Stimulated activated CD8-positive, alpha-beta memory T cell treated with anti-CD3 and anti-CD28 coated beads, Interleukin-12 subunit alpha, Interleukin-12 subunit beta, amount 100 ng/mL, for 1 hour (primary cell): ENCODE measurements at places on chromosomes 6 and 20.

DNA sequence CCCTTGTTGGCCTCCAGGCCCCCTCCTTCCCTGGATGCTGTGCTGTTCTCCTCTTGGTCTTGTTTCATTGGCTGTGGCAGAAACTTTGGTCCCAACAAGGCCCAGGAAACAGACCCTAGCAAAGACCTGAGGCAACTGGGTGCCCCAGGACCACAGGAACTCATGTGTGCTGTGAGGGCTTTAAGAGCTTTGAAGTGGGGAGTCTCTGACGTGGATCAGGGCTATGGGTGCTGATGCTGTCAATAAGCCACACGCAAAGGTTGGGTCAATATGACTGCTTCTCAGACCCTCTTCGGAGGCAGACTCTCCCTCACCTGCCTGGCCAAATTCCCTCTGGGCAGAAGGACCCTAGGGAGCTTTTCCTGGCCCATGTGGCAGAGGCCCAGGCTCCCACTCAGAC lies 91.5 kb upstream of the MLN start:
- no peak for DNase-seq

DNA sequence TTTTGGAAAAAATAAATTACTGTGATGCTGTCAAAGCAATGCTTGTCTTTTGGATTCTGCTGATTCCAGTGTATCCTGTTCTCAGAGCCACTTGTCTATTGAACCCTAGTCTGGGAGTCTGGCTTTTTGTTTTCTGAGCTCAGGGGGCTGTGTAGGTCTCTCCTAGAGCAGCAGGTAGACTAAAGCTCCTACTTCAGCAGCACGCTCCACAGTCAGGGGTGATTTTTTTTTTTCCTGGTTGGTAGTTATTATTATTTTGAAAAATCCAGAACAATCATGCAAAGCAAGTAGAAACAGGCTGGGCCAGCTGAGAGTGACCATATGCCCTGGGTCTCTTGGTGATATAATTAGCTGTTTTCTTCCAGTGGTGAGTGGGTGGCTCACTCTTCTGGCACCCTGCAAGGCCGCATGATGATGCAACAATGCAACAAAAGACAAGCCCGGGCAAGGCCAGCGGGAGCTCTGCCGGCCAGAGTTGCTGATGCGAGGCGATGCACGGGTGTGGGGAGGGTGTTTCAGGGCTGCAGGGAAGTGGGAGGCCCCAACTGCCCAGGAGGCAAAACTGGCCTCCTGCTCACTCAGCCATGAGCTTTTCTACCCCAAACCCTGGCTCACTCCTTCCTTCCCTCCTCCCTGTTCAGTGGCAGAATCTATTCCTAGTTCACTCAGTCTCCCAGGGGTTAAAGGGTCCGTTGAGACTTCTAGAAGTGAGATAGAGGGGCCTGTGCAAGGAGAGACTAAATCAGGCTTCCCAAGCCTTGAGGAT lies 11.5 kb upstream of the CDKN1A start:
- no peak for DNase-seq

GRCh38 chr6:501891-502601 lies 110.5 kb downstream of the IRF4 start:
- no peak for DNase-seq

- DNase-seq, result no peak
These were observed 36.8 kb upstream of the DDR1 start for GRCh38 chr6:30847421-30847970.

DNA sequence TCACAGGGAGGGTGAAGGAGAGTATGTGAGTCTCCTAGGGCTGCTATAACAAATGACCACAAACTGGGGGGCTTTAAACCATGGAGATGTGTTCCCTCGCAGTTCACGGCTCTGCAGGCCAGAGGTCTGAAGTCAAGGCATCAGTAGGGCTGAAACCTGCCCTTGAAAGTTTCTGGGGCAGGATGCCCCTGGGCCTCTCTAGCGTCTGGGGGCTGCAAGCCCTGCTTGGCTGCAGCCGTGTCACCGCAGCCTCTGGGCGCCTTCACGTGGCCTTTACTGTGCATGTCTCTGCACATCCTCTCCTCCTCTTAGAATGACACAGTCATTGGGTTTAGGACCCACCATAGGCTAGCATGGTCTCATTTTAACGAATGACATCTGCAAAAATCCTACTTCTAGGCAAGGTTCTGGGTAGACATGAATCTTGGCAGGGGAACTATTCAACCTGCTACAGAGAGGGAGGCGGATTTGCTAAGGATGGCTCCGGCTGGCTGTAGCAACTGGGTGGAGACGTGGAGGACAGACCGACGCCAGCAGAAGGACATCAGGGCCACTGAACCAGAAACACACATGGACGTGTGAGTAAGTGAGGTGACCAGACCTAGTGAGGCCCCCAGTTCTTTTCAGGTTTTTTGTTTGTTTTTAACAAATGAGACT lies 58.6 kb downstream of the PHACTR3 start:
- no peak for DNase-seq

DNA sequence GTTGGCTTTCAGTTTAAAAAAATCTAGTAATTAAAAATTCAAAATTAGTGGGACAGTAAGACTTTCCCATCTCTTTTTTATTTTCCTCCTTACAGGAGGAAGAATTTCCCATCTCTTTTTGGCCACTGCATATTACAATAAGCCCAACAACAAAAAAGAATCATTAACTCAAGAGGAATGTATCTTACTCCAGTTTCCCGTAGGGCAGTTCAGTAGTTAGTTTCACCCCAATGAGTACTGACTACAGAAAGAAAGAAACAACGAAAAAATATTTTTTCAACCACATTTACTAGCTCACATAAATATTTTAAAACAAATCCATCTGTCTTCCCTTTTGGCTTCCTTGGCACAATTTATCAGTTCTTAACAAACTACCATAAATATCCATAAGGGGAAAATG lies 14.9 kb upstream of the BLOC1S5 start:
- DNase-seq, result no peak

- no peak for DNase-seq
These were observed 14.0 kb upstream of the GMPR start for GRCh38 chr6:16224409-16224808.

DNA sequence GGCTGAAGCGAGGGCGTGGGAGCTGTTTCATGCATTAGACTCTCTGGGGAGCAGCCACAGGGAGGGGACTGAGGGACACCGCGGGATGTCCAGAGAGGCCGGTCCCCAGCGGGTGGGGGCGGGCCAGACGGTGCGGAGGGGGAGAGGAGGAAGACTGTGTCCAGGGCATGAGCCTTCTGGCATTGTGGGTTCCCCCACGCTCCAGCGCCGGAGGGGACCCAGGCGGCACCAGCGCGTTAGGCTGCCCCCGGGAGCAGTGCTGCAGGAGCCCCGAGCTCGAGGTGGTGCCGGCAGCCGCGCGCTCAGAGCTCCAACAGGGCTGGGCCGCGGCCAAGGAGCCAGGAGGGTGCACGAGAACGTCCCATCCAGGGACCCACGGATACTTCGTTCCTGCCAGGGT lies 14.4 kb downstream of the SLC22A3 start:
- no peak for DNase-seq

DNA sequence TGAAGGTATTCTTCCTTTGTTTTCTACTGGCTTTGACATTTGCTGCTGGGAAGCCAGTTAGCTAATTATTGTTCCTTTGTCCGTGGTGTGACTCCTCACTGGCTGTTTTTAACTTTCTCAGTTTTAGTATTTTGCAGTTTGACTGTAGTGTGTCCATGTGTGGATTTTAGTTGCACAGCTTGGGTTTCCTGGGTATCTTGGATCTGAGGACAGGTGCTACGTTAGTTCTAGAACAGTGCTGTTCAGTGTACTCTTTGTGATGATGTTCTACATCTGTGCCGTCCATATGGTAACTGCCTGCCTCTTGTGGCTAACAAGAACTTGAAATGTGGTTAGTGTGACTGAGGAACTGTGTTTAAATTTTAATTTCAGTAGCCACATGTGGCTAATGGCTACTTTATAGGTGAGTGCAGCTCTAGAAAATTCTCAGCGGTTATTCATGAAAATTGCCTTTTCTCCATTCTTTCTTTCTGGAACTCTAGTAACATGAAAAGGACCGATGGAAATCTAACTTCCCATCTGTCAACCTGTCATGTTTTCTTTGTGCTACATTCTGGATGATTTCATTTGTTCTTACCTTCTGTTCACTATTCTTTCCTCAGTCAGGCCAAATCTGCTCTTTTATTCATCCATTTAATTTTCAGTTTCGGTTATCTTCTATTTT lies 7.4 kb downstream of the SNX9 start:
- no peak for DNase-seq

DNA sequence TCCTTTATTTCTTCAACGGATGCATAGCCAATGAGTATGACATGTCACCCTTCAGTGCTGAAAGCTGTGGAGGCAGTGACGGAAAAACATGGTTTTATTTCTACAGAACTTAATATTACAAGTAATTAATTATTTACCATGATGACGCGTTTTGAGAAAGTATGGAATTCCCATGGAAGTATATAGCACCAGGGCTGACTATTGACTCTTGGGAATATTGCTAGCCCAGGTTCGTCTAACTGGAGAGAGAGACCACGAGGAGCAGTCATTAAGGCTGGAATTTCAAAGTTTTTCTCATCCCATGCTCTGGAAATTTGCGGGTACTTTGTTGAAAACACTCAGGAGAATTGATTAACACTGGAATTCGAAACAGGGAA lies 155.2 kb upstream of the PRSS16 start:
- DNase-seq, result no peak

DNA sequence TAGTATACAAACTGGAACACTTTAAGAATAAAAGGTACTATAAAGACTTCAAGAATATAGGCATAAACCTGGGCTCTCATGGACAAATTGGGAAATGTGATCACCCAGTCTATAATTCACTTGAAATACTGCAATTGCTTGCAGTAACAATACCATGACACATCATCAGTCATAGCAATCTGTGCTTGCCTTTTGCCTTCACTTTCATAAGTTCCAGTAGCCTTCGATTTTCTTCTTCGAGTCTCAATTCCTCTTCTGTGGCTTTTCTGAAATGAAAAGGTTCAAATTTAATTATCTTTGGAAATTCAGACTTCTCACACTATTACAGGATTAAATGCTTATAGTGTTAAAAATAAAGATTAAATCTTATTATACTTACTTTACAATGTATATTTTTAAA lies 96.3 kb upstream of the ZBTB24 start:
- DNase-seq, result no peak

- no peak for DNase-seq
These were observed 1289.3 kb upstream of the CITED2 start for GRCh38 chr6:140663772-140664171.

- no peak for DNase-seq
These were observed 89.4 kb upstream of the ATXN1 start for GRCh38 chr6:16850681-16851026.

- no peak for DNase-seq
These were observed 1304.8 kb downstream of the HACE1 start for GRCh38 chr6:103554911-103555310.

- DNase-seq, result no peak
These were observed 41.2 kb upstream of the CDH4 start for GRCh38 chr20:61210862-61211261.

DNA sequence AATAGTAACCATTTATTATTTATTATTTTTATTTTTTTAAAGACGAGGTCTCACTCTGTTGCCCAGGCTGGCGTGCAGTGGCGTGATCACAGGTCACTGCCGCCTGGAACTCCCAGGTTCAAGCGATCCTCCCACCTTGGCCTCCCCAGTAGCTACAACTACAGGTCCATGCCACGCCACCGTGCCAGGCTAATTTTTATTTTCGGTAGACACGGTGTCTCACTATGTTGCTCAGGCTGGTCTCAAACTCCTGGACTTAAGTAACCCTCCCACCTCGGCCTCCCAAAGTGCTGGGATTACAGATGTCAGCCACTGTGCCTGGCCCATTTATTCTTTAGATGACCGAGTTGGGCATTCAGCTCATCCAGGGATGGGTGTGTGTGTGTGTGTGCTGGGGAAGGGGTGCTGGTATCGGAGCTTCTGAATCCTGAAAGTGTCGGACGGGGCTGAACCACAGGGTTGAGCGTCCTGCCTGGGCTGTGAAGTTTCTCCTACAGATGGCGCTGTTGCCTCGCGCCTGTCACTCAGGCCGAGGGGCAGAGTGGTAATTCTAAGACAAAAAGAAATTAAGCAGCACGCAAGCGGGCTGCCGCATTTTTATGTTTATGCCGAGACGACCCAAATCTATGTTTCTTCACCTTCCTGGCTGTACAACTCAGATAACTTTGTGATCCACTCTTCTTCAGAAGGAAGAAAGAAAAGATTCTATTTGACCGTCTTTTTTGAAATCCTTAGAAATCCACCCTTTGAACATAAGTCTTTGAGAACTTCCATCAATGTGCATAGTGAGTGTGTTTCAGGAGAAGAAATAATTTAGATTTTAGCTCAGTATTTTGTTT lies 252.8 kb downstream of the CDH26 start:
- DNase-seq, result peak; percentile 48
